ENCODE measurements at places on chromosomes 16 and 17.

DNA sequence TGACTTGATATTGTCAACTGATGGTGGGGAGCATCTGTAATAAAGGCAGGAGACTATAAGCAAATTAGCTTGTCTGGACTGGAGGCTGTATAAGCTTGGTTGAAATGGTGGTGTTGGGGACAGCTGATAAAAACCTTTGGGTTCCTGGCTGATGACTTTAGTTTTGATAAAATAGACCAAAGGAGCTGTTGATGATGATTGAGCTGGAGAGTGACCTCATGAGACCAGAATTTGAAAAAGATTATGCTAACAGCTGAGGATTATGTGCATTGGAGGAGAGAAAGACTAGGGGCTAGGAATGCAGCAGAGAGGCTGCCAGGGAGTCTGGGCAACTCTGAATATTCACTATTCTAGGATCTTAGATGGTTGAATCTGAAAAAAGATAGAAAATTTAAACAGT is 8.7 kb upstream of the CDC27 start:
- no peak for DNase-seq

DNA sequence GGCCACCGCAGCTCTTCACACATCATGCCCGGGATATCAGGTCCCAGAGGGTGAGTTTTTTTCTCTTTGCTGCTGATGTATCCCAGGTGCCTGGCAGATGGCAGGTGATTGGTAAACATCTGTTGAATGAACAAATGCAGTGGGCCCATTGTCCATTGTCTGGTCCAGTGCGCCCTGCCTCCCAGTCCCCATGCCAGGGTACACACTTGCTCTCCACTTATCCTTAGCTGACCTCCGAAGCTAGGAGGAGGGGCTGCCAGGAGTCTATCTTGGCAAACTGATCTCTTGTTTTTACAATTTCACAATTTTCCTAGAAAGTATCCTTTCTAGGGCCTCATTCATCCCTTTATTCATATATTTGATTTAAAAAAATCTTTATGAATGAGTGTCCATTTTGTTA is 196.0 kb downstream of the RAB11FIP4 start:
- no peak for DNase-seq

GRCh38 chr17:74699236-74699635 is 13.5 kb downstream of the CD300LF start:
- DNase-seq, result no peak

DNA sequence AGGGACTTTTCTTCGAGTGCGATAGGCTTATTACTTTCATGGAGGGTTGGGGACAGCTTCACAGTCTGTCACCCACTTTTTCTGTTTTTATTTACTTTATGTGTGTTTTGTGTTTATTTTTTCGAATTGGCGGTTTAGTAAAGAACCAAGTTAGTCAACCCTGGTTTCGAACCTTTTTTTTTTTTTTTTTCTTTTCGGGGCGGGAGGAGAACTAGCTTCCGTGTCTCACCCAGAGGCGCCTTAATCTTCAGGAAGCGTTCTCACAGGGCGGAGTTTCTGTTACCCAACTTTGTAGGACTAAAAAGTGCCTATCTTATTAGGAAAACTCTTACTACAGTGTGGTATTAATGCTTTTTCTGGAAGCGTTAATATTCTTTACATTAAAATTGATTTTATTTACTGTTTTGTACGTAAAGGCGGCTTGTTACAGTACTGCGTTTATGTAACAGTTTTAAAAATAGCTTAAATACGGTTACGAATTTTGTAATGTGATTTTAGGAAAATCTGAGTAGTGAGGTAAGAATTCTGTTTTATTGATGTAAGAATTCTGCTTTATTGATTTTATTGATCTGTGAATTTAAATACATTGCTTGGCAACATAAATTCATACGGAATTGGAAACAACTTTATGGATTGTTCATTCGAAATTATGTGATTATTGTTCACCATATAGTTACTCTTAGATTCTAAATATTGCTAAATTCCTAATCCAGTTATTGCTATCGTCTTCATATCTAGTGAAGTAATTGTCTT is 885 bp downstream of the ZNF207 start:
- peak; percentile 57 for DNase-seq

DNA sequence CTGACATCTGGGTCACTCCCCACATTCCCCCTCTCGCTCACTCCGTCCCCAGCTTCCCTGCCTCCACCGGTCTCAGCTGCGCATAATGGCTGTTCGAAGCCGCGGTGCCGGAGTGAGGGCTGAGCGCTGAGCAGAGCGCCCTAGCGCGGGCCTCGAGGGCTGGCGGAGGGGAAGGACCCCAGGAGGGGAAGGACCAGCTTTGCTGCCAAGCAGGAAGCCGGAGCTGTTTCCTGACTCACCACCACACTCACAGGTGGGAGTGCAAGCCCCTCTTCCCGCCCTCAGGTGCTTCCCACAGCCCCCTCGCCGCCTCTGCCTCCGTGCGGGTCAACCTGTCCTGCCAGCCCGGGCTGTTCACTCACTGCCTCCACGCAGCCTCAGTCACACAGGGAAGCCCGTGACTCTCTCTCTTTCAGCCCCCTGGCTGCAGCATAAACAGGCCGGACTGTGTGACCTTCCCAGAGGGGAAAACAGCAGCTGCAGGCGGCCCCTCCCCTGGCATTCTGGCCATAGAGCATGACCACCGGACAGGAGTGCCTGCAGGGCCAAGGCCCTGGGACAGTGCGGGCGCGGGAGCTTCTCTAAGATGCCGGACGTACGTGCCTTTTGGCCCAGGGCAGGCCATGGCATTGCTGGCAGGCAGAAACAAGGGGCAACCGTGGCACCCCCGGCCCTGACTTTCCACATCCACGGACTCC is 23.7 kb downstream of the SLC43A2 start:
- DNase-seq, result no peak
